ENCODE measurements at places on chromosomes 11 and 22. TPM values are rescaled to one million over a fixed set of nuclear protein-coding genes. Genes with fewer than 3 reads are reported as not detected.

The TRPC6 gene
- 1.4 TPM for total RNA-seq

The RASGRP2 gene
- 210 TPM for total RNA-seq

The DDX6 gene
- 65.0 TPM for total RNA-seq

The SLC22A12 gene
- not detected for total RNA-seq

DNA sequence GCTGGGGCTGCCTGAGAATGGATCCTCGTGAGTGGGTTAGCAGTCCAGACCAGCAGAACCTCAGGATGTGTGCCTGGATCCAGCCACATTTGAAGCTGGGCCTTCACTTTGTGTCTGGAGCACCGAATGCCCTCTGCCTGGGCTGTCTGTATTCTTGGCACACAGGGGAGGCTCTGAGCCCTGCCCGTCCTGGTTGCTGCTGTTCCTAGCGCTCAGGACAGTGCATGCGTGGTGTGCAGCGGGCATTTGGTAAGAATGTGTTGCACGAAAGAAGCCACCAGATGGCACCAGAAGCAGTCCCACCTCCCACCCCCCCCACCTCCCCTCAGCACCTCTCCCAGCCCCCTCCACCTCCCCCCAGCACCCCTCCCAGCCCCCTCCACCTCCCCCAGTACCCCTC, 4.1 kb upstream of the MAPK11 start:
- DNase-seq = peak; percentile 77

GRCh38 chr11:36600180-36600579, 2.1 kb upstream of the RAG2 start:
- no peak for DNase-seq

DNA sequence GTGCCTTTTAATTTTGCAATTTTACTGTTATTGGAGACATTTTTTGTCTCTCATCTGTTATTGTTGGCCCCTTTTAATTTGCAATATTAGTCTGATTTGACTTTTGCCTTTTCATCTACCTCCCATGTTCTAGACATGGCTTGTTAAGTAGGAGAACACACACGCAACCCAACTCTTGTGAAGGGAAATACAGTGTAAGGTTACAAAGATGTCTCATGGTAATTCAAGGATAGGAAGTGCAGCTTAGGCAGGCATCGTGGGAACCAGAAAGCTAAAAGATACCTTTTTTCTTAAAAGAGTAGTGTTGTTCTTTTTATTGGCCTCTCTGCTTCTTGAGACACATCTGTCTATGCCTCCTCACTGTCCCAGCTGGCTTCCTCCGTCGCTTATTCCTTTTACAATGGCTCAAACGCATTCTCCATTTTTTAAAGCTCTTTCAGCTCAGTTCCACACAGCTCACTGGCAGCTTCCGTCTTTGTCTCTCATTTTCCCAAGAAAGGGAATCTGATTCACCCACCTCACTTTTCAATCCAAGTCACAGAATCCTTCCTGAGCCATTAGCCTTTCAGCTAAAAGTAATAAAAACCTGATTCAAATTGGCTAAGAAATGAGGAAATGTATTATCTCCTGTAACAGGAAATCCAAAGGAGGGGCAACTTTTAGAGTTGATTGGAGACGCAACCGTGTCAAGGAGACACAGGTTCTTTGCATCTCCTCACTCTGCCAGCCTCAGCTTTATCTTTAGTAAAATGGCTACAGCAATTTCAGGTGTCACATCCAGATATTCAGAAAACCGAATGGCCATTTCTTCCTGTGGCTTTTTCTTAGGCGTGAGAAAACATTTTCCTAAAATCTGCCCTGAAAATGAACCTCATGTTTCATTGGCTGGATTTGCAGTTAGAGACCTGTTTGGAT, 57.2 kb downstream of the SIK2 start:
- no peak for DNase-seq
